Ovary (tissue), 10 donors: ENCODE measurements at places on chromosomes 7 and 10.

GRCh38 chr7:106865130-106866041, at the start of gene PIK3CG:
PIK3CG (plus strand) TSS chr7:106865282; CDS start chr7:106867562, 2,280 bp downstream.
- DNase-seq, result no peak

- no peak for DNase-seq
These were observed 115.6 kb downstream of the ATXN7L1 start for GRCh38 chr7:105760551-105761447.

DNA sequence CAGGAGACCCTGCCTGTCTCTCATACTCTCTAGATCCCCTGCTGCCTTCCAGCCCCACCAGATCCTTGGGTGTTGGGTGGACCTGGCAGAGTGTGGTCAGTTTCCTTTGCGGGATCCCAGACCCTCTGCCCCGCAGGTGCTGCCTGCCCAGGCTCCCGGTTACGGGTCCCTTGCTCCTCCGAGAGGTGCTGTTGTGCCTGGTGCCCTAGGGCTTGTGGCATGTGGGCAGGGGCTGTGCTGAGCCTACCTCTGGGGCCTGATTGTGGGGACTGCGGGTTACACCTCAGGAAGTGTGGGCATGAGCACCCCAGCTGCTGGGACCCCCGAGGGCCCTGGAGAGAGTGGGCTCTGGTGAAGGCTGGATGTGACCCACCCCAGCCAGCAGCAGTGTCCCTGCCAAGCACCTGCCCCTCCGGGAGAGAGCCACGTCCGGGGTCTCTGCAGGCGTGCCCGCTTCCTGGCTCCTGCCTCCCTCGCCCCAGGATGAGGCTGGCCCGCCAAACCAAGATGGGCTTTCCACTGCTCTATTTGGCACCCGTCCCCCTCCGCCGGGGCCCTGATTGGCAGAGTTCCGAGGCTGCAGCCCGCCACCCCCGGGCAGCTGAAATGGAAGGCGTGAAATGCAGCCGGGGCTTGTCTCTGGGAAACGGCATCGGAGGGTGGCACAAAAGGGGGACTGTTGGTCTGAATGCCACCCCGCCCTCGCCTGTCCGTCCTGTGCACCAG, 17.0 kb downstream of the CLIP2 start:
- no peak for DNase-seq

DNA sequence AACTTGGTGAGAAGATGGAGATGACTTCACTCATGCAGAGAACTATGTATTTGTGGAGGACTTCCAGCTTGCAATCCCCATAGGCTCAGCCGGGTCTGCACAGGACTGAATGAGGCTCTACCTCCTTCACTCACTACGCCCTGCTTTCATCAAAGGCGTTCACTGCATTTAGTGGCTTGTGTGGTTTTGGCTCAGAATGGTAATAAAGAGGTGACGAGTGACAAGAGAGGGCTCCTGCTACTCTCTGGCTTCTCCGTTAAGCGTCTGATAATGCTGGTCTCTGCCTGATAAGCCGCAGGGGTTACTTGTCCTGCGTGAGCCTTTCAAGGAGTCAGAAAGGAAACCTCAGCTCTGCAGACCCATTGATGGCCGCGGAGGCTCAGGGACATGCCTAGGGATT, 343.4 kb downstream of the PRPF18 start:
- no peak for DNase-seq

DNA sequence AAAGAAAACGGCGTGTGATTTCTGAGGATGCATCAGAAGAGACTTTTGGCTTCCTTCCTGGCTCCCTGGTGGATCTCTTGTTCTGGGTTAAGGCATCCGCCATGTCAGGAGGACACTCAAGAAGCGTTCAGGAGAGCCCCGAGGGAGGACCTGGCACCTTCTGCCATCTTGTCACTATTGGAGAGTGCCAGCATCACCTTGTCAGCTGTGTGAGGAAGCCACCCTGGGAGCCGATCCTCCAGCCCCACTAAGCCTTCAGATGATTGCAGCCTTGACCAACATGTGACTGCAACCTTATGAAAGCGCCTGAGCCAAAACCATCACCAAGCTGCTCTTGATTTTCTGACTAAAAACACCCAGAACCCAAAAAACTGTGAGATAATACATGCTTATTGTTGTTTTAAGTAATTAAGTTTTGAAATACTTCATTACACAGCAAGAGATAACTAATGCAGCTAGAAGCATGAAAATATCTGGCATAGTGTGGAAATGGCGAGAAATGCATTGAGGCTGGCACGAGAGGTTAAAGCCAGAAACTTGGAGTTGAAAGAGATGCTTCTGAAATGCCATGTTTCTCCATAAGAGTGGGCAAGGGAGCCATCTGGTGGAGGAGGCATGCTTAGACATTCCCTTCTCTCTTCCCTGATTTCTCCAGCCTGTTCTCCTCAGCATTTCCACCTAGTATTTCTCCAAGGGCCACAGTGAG, 5.4 kb upstream of the ZFYVE27 start:
- peak; percentile 81 for DNase-seq

DNA sequence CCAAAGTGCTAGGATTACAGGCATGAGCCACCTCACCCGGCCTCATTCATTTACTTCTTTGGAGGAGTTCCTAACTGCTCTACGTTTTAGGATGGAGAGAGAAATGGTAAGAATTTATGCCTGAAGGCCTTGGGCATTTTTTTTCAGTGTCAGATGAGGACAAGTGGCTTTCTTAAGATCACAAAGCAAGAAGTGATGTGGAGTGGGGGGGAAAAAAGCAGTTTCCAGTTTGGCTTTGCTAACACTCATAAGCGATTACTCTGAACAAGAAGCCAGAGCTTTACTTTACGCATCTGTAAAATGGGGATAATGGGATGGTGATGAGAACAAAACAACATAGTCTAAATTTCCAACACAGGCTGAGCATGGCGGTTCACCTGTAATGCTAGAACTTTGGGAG, 2.6 kb upstream of the PPIA start:
- no peak for DNase-seq

DNA sequence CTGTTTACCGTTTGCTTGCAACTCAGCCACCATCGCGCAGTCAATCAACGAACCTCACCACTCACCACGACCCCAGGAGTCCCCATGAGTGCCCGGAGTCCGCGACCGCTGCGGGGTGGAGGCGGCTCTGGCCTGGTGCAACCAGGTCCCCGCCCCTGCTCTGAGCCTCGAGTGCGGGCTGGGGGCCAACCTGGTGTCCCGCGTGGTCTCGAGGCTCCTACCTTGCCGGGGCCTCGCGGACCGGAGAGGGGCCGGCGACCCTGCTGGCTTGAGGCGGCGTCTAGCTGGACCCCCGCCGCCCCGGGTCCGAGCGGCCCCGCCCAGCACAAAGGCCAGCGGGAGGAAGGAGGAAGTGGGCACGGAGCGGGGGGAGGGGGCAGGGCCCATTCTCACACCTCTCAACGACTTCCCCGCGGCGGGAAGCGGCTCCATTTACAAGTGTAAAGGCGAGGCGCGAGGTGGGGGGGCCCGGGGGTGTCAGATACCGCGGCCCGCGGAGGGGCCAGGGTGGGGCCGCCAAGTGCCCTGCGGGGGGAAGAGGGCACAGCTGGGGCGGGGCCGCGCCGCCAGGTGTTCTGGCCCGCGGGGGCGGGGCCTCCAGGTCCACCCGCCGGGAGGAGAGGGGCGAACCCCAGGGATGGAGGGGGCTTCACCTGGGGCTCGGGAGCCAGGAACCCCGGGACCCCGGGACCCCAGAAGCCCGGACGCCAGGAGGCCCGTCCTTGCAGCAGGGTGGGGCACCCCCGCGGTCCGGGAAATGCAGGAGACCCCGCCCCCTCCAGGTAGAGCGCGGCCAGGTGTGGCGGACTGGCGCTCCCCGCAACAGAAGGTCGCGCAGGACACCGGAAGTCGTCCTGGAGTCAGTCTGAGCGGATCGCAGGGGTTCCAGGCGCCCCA, 8.6 kb downstream of the CTBP2 start:
- no peak for DNase-seq

GRCh38 chr10:132200344-132201110, 13.8 kb downstream of the DPYSL4 start:
- DNase-seq, result no peak

DNA sequence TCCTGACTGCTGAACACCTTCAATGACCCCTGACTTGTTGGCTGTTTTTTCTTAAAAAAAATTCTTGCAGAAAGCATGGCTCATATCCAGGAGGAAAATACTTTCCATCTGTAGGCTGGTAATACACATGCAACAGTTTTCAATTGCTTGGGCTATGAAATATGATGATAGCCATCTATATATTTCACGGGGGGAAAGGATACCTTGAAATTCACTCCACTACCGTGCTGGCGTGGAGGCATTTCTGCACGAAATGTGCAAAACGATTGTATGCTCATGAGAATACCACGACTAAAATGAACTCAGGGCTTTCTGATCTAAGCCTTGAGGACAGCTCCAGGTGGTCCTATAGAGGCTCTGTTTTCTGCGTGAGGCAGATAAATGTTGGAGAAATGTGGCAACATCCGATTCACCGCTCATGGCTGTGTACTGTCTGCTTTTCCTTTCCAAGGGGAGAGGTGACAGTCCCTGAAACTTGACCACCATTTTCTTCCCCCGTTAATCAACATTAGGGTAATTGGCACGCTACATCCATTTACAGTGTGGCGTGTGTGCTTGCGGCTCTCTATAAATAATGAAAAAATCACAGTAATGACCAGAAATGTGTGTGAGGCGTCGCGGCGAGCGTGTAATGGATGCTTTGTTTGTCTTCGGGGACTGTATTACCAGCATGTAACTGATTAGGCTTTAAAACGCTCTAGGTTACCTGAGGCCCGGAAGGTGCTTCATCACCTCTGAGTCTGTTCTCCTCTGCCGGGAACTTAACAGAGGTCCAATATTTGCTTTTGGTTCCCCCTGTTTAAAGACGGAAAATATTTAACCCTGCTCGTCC, 12.8 kb upstream of the CARD11 start:
- DNase-seq, result no peak

- DNase-seq, result no peak
These were observed 53.4 kb upstream of the CYP2C18 start for GRCh38 chr10:94630017-94630688.

GRCh38 chr7:37590824-37591223, 92.7 kb upstream of the GPR141 start:
- no peak for DNase-seq

DNA sequence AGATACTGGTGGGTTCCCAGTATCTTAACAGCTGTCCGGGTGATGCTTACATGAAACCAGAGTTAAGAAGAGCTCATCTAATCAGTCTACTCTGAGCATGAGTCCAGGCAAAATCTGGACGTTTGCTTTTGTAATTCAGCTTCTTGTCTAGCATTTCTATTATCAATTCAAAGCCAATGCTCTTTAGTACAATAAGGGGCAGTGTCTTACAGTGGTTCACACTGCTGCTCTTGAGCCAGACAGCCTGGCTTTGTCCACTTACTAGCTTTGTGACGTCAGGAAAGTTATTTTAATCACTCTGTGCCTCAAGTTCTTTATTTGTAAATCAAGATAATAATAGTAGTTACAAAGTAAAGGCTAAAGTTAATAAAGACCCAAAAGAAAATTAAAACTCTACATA, 227.3 kb upstream of the TCF7L2 start:
- DNase-seq, result no peak

DNA sequence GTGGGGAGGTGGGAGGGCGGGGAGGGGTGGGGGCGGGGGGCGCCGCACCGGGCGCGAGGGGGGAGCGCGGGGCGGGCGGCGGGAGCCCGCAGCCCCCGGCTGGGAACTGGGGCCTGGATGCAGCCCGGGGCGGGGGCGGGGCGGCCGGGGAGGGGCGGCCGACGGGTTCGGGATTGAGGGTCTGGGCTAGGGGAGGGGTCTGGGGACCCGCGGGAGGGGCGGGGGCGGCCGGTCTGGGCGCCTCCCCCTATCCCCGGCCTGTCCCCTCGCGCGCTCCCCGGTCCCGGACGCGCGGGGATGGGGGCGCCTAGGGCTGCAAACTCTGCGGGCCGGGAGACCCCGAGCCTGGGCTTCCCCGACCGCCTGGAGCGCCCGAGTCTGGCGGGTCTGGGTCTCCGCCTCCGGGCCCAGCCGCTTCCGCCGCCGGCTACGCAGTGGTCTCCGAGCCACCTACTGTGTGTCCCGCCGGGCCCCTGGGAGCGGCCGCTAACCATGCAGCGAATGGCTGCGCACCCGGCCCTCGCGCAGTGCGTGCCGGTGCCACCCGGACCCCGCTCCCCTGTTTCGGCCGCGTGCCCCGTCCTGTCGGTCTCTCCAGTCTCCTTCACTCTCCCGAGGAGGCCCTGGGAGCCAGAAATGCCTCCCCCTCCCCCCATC, 375 bp upstream of the FGF8 start:
- no peak for DNase-seq

- no peak for DNase-seq
These were observed 305.1 kb downstream of the FGFR2 start for GRCh38 chr10:121293110-121293509.

- no peak for DNase-seq
These were observed 98.2 kb downstream of the CCNY start for GRCh38 chr10:35434533-35434932.

DNA sequence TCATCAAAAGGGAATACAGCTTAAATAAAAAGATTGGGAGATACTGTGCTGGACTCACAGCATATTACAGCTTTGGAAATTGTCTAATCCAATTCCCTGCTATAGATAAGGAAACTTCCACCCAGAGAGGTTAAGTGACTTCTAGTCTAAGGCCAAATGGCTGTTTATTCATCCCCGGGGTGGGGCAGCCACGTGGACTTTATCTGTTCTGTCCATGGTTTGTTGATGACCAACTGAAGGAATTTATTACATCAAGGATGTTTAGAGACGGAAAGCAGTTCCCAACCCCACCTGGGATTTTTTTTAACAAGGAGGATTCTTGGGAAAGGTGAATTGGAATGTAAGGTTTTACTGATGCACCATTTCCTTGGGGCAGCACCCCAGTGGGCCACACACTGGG, 88.6 kb downstream of the ATXN7L1 start:
- DNase-seq, result no peak

- DNase-seq, result no peak
These were observed 108.3 kb downstream of the NKX6-2 start for GRCh38 chr10:132677473-132678227.

GRCh38 chr10:127410030-127410429, 139.1 kb upstream of the NPS start:
- no peak for DNase-seq

DNA sequence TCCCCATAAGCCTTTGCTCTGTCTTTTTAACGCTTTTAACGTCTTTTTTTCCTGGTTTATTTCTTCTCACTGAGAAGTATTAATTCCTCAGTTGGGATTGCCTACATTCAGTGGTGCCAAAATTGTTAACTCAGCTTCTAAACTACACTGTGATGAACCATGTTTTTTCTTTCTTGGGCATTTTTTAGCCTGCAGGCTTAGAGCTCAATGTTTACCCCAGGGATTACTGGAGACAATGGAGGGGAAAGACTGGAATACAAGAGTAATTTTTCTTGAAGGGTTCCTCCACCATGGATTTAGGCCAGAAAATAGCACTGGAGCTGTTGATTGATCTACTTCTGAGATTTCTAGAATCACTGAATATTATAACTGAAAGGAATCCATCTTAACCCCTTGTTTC, 19.8 kb downstream of the STAMBPL1 start:
- no peak for DNase-seq
